ENCODE measurements at places on chromosomes 3 and 15. TPM values are rescaled to one million over a fixed set of nuclear protein-coding genes. Genes with fewer than 3 reads are reported as not detected.

Gene PROS1
- polyA plus RNA-seq = 45.9 TPM

Gene DTWD1
- polyA plus RNA-seq = 49.0 TPM

Gene EXD1
- 0.07 TPM for polyA plus RNA-seq

Gene CAPN3
- polyA plus RNA-seq = 37.5 TPM

Gene GOLGA8J
- 2.9 TPM for polyA plus RNA-seq

Gene TM4SF1
- 55.5 TPM for polyA plus RNA-seq

Gene STXBP5L
- polyA plus RNA-seq = 0.33 TPM

Gene BCHE
- polyA plus RNA-seq = 11.3 TPM

Gene CD47
- polyA plus RNA-seq = 90.2 TPM

Gene PDCD6IP
- 170 TPM for polyA plus RNA-seq

Gene GP5
- polyA plus RNA-seq = 0.40 TPM

Gene DBR1
- 23.4 TPM for polyA plus RNA-seq

Gene H1-8
- not detected for polyA plus RNA-seq

Gene ADIPOQ
- 0.07 TPM for polyA plus RNA-seq

Gene LSM3
- 16.4 TPM for polyA plus RNA-seq

Gene SLC9C1
- polyA plus RNA-seq = 1.2 TPM

Gene SLC27A2
- 70.6 TPM for polyA plus RNA-seq

Gene CCR3
- not detected for polyA plus RNA-seq

Gene FMN1
- polyA plus RNA-seq = 23.1 TPM

Gene PRR20G
- polyA plus RNA-seq = not detected

Gene WDR93
- 3.7 TPM for polyA plus RNA-seq

Gene LYZL4
- not detected for polyA plus RNA-seq

Gene MORC1
- 0.57 TPM for polyA plus RNA-seq

Gene IQCH
- polyA plus RNA-seq = 10.0 TPM

Gene ROPN1
- 0.25 TPM for polyA plus RNA-seq

Gene IL17RB
- polyA plus RNA-seq = 16.7 TPM

Gene SLC12A1
- 433 TPM for polyA plus RNA-seq

Gene CFAP44
- 37.1 TPM for polyA plus RNA-seq

Gene CYP11A1
- 1.2 TPM for polyA plus RNA-seq

Gene DGKG
- polyA plus RNA-seq = 0.43 TPM

Gene SI
- polyA plus RNA-seq = not detected

Gene C2CD4B
- polyA plus RNA-seq = 0.28 TPM

Gene GOLGA6L4
- polyA plus RNA-seq = 30.5 TPM

Gene SLC9A9
- polyA plus RNA-seq = 5.9 TPM

Gene CHST13
- polyA plus RNA-seq = 3.5 TPM

Gene MAGI1
- polyA plus RNA-seq = 32.7 TPM

Gene CAPN7
- 59.9 TPM for polyA plus RNA-seq

Gene CLRN1
- not detected for polyA plus RNA-seq

Gene CCR1
- 2.0 TPM for polyA plus RNA-seq

Gene MEX3B
- 11.1 TPM for polyA plus RNA-seq

Gene FOXB1
- not detected for polyA plus RNA-seq

Gene TAMM41
- 28.4 TPM for polyA plus RNA-seq

Gene INSYN1
- 12.6 TPM for polyA plus RNA-seq

Gene LTF
- 1.7 TPM for polyA plus RNA-seq

Gene FBXO40
- polyA plus RNA-seq = 0.02 TPM

Gene ARPIN
- polyA plus RNA-seq = 33.1 TPM

Gene SNTN
- polyA plus RNA-seq = not detected

Gene ZNF609
- polyA plus RNA-seq = 37.2 TPM

Measured in left kidney (tissue), 8 donors.